ENCODE measurements at places on chromosomes 4 and X.

- no peak for DNase-seq
These were observed 25.2 kb downstream of the PI4K2B start for GRCh38 chr4:25258980-25259578.

DNA sequence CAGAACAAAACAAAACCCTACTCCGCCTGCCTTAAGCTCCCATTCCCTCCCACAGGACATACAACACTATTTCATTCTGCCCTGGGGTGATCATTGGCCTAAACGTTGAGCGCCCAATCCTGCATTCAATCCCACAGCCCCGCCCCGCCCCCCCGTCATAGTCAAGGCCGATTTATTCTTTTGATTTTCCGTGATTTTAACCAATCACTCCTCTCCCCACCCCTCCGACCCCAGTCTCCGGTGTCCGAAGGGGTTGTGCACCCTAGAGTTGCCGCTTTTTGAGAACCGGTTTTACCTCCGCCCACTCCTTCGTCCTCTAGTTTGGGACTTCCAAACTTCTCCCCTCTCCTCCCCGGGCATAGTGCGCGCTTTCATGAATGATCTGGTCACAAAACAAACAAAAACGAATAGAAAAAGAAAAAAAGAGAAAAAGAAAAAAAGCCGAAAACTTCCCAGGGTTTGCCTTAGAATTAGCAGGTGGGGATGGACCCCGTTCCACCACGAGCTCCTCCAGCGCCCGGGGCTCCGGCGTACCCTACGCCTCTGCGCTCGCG lies 446 bp upstream of the UBE2A start:
- no peak for DNase-seq

- DNase-seq = no peak
These were observed 54.3 kb downstream of the TSC22D3 start for GRCh38 chrX:107721318-107721717.

DNA sequence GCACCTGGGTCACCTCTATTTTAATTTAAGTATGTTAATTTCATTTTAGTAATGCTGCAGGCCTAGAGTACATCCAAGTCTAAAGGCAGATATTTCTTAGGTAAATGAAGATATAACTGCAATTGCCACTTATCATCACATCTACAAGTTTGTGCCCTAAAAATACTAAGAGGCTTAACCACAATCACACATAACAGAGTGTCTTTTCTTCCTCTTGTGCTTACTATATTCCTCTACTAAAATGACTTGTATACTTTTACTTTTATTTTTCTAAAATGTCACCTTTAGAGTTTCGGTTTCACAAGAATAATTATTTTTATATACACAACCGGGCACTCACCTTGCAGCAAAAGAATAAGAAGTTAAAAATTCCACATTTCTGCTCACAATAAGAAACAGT lies 77.9 kb downstream of the EFHC2 start:
- DNase-seq = no peak

DNA sequence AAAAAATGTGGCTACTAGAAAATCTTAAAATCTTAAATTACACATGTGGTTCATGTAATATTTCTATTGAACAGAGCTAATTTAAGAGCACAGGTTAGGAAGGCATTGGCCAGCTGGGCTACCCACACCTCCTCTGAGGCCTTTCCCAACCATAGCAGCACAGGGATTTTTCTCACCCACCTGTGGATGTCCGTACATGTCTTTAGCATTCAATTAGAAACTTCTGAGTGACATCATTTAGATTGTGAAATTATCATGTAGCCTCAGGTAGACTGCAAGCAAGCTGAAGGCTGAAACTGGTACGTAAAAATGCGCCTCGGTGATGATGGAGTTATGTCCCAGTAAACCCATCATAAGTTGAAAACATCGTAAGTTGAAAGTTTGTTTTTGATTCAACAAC lies 31.2 kb downstream of the SCARB2 start:
- DNase-seq = no peak

DNA sequence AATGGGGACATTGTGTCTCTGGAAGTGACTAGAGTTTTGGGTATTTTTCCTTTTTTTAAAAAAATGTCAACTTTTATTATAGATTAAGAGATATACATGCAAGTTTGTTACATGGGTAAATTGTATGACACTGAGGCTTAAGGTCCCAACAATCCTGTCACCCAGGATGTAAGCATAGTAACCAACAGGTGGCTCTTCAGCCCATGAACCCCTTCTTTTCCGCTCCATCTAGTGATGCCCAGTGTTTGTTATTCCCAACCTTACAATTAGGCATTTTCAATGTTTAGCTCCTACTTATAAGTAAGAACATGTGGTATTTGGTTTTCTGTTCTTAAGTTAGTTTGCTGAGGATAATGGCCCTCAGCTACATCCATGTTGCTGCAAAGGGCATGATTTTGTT lies 102.7 kb downstream of the GRID2 start:
- DNase-seq = no peak

DNA sequence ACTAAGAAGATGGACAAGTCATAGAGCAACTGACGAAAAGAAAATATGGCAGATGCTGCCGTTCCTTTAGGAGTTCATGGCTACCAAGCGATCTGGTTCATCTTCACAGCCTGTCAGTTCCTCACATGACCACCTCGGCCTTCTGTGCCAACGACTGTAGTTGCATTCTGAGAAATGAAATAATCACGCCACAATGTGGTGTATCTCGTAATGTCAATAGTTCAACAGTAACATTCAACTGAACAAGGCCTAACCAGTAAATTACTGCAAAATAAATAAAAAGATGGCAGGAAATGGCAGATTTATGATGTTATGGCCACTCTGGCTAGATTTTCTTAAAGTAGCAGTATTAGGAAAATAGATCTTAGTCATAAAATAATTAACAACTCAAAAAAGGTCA lies 4.4 kb downstream of the GPRIN3 start:
- DNase-seq = no peak

- no peak for DNase-seq
These were observed 2.4 kb upstream of the PCDH10 start for GRCh38 chr4:133146574-133147241.

- DNase-seq = no peak
These were observed 176.9 kb upstream of the PPP1R2C start for GRCh38 chrX:42954880-42955279.

DNA sequence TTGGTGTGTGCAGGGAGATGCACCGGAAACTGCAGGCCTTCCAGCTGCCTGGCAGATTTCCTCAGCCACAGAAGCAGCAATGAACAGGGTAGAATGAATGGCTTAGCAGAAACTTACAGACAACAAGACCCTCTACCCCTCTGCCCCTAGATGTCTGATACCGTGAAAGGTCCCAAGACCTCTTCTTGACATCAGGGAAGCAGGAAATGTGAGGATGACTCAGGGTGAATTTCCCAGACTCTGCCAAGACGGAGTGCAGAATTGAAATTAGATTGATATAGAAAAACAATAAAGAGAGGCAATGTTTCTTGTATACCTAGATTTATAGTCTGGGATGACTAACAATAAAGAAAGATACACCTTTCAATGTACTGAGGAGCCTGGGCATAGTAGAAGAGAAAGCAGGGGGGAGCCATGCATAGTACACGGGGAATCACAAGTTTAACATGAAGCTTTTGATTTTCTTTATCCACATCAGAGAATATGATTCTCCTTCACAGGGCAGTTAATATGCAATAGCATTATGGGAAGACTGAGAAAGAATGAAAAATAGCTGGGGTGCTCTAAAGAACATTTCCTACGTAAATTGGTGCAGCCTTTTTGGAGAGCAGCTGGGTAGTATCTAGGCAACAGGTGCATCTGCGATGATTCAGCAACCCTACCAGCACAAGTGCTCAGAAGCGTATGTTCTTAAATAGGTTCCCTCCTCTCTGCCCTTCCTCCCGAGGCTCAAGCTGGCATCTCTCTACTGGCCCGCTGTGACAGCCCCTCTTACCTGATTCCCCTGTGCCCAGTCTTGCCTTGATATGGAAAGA lies 18.3 kb upstream of the CXCR3 start:
- no peak for DNase-seq

DNA sequence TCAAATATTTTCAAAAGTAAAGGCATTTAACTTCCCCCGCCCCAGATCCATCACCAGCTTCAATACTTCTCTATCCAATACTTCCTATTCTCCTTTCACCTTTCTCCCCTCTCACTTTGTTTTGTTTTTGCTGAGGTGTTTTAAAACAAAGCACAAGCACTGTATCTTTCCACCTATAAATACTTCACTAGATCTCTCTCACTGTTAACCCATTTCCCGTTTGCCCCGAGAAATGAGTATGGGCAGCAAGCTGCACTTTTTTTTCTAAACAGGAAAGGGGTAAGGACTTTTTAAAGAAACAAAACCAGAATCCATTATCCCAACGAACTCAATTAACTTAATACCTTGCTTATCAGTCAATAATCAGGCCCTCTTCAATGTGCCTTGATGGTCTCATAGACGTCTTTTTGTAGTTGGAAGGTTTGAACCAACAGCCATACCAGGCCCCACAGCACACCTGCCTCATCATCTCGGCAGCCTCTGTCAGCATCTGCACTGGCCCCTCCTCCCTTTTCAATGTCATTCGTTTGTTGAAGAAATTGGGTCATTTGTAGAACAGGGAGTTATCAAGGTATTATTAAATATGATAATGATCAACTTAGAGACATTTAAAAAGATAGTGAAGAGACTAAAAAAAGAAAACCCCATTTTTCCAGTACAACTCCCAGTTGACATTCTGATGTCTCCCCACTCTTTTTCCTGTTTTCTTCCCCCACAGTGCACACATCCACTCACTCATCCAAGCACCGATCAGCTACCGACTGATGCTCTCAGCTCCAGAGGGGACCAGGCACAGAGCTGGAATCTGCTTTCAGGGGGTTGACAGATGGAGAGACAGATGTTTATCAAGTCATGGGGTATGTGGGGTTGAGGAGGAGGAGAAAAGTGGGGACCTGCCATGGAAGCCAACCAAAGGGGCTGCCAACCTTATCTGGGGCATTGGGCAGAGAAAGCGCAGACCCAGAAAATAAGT lies 25.8 kb downstream of the CRMP1 start:
- DNase-seq = no peak

DNA sequence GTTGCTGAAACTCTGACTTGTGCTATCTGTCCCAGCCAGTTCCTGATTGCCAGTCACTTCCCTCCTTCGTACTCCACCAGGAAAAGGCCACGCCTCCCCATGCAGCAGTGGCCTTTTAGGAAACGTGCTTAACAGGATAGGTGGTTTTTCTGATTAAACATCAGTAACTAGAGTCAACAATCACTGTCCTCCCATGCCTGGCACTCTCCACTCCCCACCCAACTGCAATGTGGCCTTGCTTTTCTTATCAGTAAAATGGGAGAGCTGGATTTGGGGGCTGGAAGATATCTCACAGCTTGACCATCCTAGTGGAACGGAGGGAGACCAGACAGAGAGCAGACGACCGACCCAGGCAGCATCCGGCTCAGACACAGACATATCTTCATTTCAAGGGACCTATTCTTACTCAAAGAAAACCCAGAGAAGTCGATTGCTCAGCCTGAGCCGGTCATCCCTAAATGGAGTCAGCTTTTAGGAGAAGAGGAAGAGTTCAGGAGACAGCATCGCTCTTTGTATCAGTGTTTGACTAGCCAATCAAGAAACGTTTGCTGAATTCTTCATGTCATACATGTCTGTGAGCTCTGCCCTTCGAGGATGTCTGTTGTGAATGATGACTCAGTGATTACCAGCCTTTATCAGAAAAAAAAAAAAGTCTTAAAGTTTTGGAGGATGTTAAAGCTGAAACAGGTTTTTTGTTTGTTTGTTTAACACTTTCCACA lies 12.7 kb upstream of the UBA6 start:
- no peak for DNase-seq

DNA sequence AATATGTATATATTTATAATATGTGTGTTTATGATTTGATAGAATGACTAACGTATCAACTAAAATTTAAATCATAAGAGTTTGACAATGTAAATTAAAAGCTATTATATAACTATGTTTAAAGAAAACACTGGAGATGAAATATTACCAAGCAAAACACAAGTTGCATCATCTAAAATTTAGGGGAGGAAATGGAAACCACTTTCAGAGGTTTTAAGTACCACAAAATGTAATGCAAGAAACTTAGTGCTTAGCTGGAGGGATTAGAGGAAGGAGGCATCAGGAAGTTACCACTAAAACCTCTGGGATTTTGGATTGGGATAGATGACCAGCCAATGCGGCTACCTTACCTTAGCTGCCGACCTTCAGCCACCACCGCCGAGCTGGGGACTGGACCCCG lies 1192.1 kb upstream of the PRKX start:
- no peak for DNase-seq

DNA sequence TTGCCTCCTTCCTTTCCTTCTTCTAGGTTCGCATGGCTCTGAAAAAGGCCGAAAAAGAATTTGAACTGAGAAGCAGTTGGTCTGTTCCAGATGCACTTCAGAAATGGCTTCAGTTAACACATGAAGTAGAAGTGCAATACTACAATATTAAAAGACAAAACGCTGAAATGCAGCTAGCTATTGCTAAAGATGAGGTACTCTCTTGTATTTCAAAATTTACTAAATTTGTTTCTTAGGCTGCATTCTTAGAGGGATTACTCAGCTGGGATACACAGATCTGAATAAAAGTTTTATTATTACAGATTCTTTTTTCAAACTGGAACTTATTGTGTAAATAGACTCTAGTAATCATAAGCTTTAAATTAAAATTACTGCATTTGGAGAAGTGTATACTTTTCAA lies 146.9 kb downstream of the STIM2 start:
- DNase-seq = no peak

DNA sequence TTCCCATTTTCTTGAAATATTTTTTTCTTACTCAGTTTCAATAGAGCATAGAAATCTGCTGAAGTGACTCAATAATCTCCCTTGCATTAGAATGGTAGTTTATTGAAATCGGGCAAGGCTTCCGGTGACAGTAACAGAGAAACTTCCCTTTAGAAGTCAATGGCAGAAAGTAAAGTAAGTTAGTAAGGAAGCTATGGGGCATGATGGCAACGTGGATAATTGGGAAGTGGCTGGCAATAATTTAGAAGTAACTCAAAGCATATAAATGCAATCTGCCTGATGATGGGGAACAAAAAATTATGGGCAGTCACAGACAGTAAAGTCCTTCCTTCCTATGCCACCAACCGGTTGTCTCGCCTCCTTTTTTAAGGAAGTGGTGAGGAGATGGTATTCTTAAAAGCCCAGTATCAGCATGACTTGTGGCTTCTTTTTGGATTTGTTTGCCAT lies 7.6 kb downstream of the CYBB start:
- DNase-seq = no peak

GRCh38 chrX:70332600-70332999 lies 42.7 kb downstream of the KIF4A start:
- DNase-seq = no peak

All from effector CD8-positive, alpha-beta T cell (primary cell).